Stimulated activated CD8-positive, alpha-beta memory T cell treated with anti-CD3 and anti-CD28 coated beads, Interleukin-15, amount 100 ng/mL, for 4 hours (primary cell): ENCODE measurements at places on chromosomes 6 and 20.
A peak's percentile ranks its signal among the peaks of the same experiment; 100 is the strongest.

DNA sequence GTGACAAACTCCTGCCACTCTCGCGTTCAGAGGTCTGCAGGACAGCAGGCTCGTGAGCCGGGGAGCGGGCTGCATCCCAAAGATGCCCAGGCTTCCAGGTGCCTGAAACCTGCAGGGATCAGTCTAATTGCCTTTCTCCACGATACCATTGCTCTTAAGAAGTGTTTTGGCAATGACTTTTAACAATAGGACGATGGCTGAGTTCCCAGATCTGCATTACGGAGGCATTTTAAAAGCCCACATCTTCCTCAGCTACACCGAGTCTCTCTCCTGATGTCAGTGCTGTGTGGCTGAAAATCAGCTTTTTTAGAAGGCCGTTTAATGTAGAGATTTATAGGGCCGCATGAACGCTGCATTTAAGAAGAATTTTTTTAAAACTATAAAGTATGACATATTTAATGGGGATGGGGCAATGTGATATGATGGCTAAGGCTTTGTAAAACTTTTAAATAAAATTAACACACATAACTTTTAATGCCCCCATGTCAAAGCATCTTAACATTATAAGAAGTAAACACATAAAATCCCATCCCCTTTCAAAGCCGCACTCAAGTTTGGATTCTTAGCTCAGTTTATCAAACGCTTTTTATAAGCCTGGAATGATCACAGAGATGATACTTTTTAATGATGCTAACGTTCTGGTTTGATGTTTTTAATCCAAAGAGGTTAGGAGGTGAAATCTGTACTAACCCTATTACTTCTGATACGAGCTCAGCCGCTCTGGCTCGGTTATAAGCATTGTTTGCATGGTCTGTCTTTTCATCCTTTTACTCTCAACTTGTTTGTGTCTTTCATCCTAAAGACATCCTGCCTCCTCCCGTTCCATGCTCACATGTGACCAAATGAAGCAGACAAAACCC is 386.0 kb downstream of the SMOC2 start:
- DNase-seq = no peak

DNA sequence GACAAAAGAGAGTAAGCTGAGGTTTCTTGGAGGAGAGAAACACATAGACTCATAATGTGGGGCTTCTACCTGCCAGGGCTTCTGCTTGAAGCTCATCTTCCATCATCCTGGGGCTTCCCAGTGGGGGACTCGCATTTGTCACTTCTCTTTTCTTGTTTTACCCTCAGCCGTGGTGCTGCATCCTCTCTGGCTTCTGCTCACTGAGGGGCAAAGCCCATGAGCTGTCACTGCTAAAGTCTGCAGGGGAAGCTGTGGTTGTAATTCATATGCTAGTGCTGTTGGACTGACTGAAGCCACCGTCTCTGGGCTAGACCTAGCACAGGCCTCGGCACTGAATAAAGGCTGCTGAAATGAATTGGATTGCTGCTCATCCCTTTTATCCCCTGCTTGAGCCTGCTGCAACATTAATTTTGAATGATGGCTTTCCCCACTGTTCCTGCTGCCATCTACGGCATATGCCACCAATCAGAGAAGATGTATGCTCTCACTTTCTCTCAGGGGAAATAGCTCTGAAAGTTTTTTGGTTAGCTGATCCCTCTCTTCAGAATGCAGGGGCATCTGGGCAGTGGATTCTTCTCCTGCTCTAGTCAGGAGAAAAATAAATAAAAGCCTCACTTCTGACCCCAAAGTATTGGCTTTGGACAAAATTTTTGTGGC is 568.4 kb upstream of the MAP3K7 start:
- no peak for DNase-seq

GRCh38 chr6:137868721-137869548 is 1.9 kb downstream of the TNFAIP3 start:
- no peak for DNase-seq

GRCh38 chr6:144728804-144729203 is 443.7 kb downstream of the UTRN start:
- DNase-seq = no peak

GRCh38 chr6:11682561-11682975 is 96.0 kb downstream of the ADTRP start:
- no peak for DNase-seq

GRCh38 chr6:45724511-45724910 is 291.1 kb downstream of the CLIC5 start:
- no peak for DNase-seq

- DNase-seq = no peak
Measured at GRCh38 chr6:109308018-109308492, 74.2 kb downstream of the CD164 start.

GRCh38 chr20:41317546-41318270 is at the start of gene ZHX3:
TSS of gene ZHX3 (minus strand) at chr20:41317731. CDS start at chr20:41204916, 112,815 bp downstream.
- peak; percentile 90 for DNase-seq

GRCh38 chr6:25176466-25176865 is 102.7 kb upstream of the CARMIL1 start:
- DNase-seq = no peak

DNA sequence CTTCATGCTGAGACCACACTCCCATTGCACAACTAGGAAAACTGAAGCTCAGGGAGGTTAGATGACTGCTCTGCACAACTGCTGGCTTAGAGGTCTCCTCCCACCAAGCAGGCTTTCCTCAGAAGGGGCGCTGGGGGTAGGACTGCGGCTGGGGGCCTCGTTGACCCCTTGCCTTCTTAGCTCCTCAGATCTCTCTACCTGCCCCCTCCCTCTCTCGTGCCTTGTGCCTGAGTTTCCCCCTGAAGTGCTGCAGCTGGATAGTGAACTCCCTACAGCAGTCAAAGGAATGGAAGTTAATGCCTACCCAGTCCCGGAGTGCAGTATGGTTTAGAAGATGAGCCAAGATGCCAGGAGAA is 149.8 kb downstream of the GRM4 start:
- no peak for DNase-seq

DNA sequence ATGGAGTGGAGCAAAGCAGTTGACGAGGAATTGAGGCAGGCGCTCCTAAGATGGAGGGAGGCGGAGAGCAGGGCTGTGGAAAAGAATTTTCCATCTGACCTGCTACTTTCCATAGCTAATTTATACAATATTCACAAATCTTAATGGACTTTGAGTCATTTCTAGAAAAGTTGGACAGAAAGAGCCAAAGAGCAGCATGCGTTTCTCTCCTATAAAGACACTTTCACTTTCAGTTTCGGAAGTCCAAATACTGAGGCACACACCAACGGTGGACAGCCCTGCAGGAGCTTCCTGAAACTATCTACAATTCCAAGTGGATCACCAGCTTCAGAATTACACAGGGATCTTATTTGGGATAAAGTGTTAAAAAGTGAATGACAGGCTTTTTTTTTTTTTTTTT is 43.5 kb downstream of the PANK2 start:
- DNase-seq = no peak

GRCh38 chr6:152671171-152671570 is 26.5 kb upstream of the MYCT1 start:
- no peak for DNase-seq

- no peak for DNase-seq
Measured at GRCh38 chr6:79375635-79376337, 141.3 kb upstream of the HMGN3 start.

- DNase-seq = no peak
Measured at GRCh38 chr6:13152764-13153163, 175.6 kb downstream of the TBC1D7 start.

- no peak for DNase-seq
Measured at GRCh38 chr20:21708738-21709534, 3.5 kb downstream of the PAX1 start.

GRCh38 chr6:38612143-38612965 is 27.4 kb downstream of the BTBD9 start:
- no peak for DNase-seq

- DNase-seq = no peak
Measured at GRCh38 chr6:143674483-143675381, 3.0 kb upstream of the PHACTR2 start.

- no peak for DNase-seq
Measured at GRCh38 chr6:14817074-14817473, 428.8 kb upstream of the JARID2 start.

DNA sequence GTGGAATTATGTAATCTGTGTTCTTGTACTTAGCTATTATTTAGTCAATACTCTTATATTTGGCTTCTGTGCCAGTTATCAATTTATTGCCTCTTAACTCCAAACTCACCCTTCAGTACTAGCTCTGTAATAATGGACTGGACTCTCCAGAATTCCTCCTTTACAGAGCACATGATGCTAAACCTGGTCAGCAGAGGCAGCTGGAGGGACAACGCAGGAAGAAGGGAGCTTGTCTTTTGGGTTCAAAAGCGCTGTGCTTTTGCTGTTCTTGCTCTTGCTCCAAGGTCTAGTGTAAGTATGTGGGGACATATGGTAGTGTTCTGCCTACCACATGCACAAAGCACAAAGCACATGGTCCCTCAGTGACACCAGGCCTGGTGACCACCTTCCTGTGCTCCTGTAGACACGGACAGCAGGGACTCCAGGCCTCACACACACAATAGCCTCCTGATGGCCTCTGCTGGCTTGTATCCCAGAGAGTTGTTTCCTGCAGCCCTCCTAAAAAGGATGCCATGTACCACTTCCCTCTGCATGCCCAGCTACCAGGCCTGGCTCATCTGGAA is 46.1 kb downstream of the CHD6 start:
- no peak for DNase-seq

DNA sequence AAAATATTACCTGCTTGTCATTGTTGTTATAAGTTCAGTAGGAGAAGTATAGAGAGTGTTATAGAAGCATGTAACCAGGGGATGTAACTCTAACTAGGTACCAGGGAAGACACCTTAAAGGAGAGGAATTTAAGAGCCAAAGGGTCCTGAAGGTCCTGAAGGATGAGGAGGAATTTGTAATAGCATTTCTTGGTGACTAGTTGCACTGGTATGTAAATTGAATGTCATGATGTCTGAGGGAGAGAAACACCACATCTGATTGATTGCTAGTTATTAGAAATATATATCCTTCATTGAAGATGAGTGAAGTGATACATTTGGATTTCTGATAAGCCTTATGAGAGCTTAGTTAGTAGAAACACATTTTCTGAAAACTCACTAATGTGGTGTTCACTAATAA is 643.8 kb downstream of the RFPL4B start:
- DNase-seq = no peak

GRCh38 chr6:144845186-144845585 is 560.1 kb downstream of the UTRN start:
- no peak for DNase-seq

GRCh38 chr6:161369339-161369738 is 95.5 kb upstream of the AGPAT4 start:
- DNase-seq = no peak

GRCh38 chr6:107869871-107870270 is 45.8 kb upstream of the SCML4 start:
- no peak for DNase-seq

GRCh38 chr6:5547556-5547955 is 286.2 kb downstream of the FARS2 start:
- no peak for DNase-seq

DNA sequence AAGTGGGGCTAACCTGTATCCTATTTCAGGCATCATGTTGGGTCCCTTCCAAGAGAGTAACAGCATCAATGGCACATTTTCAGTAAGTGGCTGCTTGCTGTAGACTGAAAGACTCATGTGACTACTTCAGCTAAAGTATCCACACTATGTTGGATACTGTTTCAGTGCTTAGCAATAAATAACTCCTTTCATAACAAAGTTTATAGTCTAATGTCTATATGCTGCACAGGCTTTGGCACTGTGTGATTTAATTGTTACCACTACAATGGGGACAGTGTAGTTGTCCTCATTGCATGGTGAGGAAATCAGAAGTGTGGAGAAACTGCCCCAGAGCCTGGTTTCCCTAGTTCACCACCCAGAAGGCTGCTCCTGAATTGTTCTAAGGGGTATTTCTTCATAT is 318.0 kb upstream of the PTCHD4 start:
- no peak for DNase-seq

- DNase-seq = no peak
Measured at GRCh38 chr6:163391985-163392384, 22.5 kb upstream of the QKI start.

- no peak for DNase-seq
Measured at GRCh38 chr6:158333094-158333493, 20.8 kb downstream of the TULP4 start.

- no peak for DNase-seq
Measured at GRCh38 chr6:23647045-23647444, 479.0 kb upstream of the NRSN1 start.

GRCh38 chr6:107600936-107601335 is 111.0 kb downstream of the SOBP start:
- DNase-seq = no peak

DNA sequence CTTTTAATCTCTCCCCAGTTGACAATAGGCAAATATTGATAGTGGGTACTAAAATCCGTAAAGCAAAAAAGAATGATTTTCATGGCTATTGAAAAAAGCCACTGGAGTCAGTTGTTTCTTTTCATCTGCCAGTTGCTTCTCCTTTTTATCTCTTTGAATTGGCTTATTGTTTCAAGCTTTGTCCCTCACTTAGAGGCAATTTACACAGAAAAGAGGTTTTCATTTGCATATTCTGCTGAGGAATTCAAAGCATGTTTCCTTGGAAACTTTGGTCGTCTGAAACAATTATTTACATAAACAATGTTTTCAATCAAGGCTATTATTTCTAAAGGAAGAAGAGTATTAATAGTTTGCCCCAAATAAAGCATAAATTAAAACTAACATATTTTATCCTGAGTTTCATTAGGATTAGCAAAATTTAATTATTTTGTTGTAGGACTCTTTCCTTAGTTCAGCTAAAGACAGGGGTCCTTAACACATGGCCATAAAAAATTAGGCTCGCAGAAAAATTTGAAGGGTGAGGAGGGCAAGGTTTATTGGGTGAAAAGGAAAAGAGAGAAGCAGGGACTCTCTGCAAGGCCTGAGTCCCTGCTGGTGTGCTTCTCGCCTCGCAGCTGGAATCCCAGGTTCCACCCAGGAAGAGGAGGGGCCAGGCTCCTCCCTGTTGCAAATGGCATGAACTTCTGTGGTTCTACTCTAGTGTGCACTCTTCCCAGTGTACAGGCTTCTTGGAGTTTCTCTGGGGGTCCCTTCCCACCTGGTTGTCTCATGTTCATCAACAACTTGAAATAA is 138.8 kb upstream of the LAMA2 start:
- no peak for DNase-seq
